ENCODE measurements at places on chromosomes 6 and 20. TPM values are rescaled to one million over a fixed set of nuclear protein-coding genes. Genes with fewer than 3 reads are reported as not detected.

The FAM83D gene
- 13.8 TPM for total RNA-seq

The ZC2HC1B gene
- total RNA-seq: not detected

The LIN28B gene
- total RNA-seq: not detected

The PBOV1 gene
- total RNA-seq: not detected

The ADGRB3 gene
- not detected for total RNA-seq

The DUSP15 gene
- not detected for total RNA-seq

The MRS2 gene
- total RNA-seq: 26.3 TPM

The TGM3 gene
- not detected for total RNA-seq

The C6orf141 gene
- total RNA-seq: 0.43 TPM

All from activated CD8-positive, alpha-beta T cell treated with anti-CD3 and anti-CD28 coated beads for 36 hours (primary cell).